ENCODE measurements at places on chromosomes 6 and 20.

GRCh38 chr6:159914565-159914923 lies 23.8 kb downstream of the MAS1 start:
- DNase-seq = no peak

GRCh38 chr20:57074386-57074785 lies 192.1 kb downstream of the BMP7 start:
- DNase-seq = no peak

- DNase-seq = no peak
Observed at GRCh38 chr6:53487080-53487479, 57.8 kb downstream of the GCLC start.

DNA sequence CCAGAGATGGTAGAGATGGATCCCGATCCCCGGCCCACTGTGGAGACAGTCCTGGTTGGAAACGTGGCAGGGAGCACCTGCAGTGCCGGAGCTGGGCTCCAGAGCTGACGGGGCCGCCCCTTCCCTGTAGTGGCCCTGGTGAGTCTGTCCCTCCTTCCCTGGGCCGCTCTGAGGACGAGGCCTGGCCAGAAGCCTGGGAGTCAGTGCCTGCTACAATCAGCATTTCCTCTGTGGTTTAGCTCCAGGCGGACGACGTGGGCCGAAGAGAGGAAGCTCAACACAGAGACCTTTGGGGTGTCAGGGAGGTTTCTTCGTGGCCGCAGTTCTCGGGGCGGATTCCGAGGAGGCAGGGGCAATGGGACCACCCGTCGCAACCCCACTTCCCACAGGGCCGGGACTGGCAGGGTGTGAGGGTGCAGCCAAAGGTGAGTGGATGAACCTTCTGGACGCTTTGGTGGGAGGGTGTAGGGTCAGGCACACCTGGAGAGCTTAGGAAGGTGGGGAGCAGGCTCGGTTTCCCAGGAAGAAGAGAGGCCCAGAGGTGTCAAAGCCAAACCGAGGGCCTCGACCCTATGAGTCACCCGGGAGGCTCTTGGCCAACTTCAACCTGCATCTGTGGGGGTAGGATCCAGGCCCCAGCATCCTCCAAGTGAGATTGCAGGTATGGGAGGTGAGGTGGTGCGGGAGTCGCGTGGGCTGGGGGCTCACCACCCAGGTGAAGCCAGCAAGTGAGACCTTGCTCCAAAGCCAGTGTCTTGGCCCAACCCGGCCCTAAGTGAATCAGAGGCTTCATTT lies 9.9 kb downstream of the PSMA7 start:
- DNase-seq = no peak

DNA sequence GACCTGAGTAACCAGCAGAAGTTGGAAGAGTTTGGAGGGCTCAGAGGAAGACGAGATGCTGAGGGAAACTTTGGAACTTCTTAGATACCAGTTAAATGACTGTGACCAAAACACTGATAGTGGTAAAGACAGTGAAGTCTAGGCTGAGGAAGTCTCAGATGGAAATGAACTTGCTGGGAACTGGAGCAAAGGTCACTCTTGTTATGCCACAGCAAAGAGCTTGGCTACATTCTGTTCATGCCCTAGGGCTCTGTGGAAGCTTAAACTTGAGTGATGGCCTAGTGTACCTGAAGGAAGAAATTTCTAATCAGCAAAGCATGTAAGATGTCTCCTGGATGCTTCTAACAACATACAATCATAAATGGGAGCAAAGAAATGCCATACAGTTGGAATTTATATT lies 24.7 kb downstream of the WDR27 start:
- DNase-seq = no peak

DNA sequence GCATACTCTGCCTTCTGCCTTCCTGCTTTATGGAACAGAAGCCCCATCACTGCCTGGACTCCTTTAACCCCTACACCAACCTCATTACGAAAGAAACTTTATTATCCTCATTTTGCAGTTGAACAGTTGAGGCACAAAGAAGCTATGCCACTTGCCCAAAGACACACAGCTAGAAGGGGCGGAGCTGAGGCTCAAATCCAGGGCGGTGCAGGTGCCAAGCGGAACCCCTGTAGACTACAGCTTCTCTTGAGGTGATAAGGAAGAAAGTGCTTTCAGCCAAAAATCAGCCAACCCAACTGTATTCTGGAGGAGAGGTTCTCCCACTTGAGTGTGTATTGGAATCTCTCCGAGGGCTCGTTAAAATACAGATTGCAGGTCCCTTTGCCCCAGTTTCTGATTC lies 90.5 kb downstream of the PRND start:
- DNase-seq = no peak

DNA sequence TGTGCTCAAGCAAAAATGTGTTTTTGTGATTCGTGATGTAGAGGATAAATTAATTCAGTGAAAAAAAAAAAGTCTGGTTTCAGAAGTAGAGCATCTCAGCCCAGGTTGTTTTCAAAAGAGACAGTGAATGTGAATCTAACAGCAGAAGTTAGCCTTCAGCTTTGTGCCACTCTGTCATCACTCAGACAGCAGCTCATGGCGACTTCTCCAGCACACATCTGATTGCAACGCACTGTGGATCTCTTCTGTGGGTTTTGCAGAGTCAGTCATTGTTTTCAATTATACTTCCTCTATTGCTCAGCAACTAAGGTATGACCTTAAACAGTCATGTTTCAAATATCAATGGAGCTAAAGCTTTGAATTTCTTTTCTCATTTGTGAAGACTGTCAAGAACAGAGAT lies 335.5 kb upstream of the POU3F2 start:
- DNase-seq = no peak

- DNase-seq = no peak
Observed at GRCh38 chr6:45115696-45116095, 212.4 kb upstream of the RUNX2 start.

DNA sequence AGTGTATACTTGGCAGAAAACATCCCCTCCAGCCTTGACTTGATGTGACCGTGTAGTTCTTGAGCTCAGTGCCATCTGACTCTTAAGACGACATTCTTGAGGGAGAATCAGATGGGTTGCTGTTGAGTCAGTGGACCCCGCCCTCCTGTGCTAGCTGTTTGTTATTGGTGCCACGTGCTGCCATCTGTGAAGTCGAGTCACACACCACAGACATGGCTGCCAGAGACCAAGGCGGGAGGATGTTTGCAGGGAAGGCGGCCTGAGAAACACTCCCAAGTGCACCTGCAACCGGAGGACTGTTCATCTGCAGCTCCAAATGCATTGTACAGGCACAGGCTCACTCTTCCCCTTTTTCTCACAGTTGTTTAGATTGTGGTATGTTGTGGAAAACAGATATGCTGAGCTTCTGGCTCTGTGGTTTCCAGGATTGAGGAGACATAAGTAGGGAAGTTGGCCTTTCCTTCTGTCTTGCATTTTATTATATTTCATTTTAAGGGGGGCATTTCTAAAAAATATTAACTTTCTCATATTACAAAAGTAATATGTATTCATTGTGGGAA lies 345.3 kb upstream of the ZFP64 start:
- no peak for DNase-seq

- DNase-seq = peak; percentile 73
Observed at GRCh38 chr6:90285611-90286381, 10.8 kb downstream of the BACH2 start.

GRCh38 chr6:98839781-98840361 lies 5.5 kb downstream of the POU3F2 start:
- no peak for DNase-seq

DNA sequence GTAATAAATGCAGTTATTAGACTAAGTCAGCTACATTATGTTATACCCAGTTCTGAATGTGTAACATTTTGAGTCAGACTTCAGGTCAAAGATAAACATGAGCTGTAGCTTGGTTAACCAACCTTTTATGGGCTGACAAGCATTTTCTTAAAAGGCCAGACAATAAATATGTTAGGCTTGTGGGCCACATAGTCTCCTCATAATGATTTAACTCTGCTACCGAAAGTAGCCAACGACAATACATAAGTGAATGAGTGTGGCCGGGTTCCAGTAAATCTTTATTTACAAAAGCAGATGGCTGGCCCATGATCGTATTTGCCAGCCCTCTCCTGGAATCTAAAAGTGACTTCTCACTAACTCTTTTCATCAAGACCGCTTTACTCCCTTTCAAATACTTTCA lies 49.9 kb downstream of the ATG5 start:
- DNase-seq = no peak

- DNase-seq = no peak
Observed at GRCh38 chr6:155103816-155104366, 108.8 kb downstream of the TIAM2 start.

GRCh38 chr20:9179193-9179802 lies 110.4 kb downstream of the PLCB4 start:
- no peak for DNase-seq

GRCh38 chr20:63737945-63738686 lies 1.5 kb upstream of the SLC2A4RG start:
- no peak for DNase-seq

GRCh38 chr6:2523061-2523460 lies 227.7 kb downstream of the MYLK4 start:
- DNase-seq = no peak

- DNase-seq = no peak
Observed at GRCh38 chr20:37564016-37564387, 36.3 kb upstream of the BLCAP start.

DNA sequence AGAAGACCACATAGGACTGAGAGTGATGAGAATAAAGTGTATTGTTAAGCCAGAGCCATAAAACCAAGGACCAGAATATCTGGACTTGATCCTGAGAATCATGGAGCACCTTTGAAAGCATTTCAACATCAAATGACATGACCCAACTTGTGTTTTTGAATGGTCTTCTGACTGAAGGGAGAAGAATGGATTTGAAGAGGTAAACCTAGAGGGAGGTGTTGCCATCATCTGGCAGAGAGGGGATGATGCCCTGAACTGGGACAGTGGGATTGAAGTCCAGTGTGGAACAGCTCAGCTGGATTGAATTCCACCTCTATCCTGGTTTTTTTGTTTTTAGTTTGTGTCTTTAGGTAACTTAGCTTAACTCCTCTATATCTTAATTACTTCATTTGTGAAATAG lies 570.0 kb downstream of the TBC1D32 start:
- no peak for DNase-seq

DNA sequence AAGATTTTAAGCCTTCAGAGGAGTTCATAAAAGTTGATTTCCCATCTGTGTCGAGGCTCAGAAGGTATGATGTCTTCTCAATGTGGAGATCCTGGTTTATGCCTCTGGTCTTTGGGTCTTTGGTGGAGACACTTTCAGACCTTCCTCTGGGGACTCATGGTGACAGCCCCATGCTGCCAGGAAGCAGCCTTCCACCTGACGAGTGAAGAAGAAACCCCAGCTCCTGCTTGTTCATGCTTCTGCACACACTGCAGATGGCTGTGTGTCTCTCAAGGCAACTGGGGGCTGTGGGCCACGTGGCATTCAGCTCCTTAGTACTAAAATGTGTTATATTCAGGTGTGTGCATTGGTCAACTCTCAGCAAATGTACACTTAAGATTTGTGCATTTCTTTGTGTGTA lies 4.9 kb upstream of the SCP2D1 start:
- no peak for DNase-seq

DNA sequence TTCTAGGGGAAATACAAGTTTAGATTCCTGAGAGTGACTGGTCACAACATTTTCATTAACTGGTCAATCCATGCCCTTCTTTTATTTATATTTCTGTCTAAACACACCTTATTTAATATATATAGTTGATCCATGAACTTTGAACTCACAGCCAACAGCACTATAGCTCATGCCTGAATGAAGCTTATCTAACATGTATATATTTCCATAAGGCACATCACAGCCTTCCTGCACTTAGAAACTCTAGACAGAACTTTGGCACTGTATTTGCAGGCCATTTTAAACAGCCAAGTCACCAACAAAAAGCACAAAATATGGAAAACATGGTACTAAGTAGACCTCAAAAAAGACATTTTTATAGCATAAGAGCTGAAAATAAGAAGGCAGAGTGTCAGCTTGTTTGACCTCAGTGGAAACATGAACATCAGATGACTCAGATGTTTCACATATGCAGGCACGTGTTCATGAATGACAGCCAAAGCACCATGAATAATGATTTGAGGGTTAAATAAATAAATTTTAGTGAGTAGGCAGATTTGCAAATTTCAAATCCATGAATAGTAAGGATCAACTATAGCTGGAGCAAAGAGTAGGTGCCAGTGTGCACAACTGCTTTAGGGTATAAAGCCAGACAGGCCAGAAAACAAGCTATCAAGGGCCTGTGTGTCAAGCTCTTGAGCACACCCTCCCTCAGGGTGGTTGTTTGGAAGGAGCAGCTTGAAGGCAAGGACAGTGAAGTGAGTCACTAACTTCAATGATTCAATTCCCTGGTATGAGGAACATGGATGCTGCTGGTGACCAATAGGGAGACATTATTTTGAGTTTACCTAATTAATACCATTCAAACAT lies 88.9 kb upstream of the NT5E start:
- DNase-seq = no peak

DNA sequence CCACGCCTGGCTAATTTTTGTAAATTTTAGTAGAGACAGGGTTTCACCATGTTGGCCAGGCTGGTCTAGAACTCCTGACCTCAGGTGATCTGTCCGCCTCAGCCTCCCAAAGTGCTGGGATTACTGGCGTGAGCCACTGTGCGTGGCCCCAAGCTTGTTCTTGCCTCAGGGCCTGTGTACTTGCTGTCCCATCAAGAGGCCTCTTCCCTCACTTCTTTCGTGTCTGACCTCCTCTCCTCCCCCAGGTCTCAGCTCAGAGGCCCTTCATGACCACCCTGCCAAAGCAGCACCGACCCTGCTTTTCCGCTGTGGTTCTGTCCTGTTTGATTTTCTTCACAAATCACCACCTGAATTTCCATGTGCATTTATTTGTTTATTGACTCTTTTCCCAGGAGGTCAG lies 10.5 kb upstream of the UBE2V1 start:
- DNase-seq = no peak

DNA sequence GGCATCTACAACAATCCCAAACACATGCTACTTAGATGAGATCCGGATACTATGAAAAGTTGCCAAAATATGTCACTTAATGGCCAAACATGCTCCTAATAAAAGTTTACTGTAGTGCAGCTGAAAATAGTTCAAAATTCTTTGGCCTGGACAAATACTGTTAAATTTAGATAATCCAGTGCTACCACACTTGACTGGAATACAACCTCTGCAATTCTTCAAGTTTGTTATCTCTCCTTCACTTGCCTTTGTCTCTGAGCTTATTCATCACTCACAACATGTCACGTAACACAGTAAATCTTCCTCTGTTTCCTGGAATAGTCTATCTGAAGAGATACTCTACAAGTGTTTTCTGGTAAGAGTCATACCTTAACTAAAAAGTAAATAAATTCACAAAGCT lies 10.5 kb upstream of the PLN start:
- no peak for DNase-seq

All from SHP77 treated with DMSO at 0.1 percent for 48 hours (cell line).